ENCODE measurements at places on chromosomes 2 and 18.

- DNase-seq: no peak
These were observed 81.6 kb upstream of the STPG4 start for GRCh38 chr2:47236503-47237215.

GRCh38 chr2:176599796-176600485 lies 330.7 kb downstream of the MTX2 start:
- DNase-seq: no peak

DNA sequence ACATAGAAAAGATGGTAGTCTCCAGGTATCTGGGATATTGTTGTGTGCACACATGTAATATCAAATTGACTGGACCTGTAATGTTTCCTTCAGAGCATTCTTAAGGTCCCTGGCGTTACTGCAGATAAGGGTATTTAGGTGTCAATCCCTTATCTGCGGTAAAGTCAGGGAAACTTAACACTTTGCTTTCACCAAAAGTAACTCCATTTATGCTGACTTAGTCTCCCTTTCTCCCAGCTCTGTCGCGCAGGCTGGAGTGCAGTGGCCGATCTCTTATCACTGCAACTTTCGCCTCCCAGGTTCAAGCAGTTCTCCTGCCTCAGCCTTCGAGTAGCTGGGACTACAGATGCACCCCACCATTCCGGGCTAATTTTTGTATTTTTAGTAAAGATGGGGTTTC lies 1.8 kb downstream of the CNNM3 start:
- no peak for DNase-seq

GRCh38 chr2:70822843-70823242 lies 2.4 kb upstream of the CLEC4F start:
- DNase-seq: no peak

- no peak for DNase-seq
These were observed 95.4 kb upstream of the OTOS start for GRCh38 chr2:240235811-240236210.

DNA sequence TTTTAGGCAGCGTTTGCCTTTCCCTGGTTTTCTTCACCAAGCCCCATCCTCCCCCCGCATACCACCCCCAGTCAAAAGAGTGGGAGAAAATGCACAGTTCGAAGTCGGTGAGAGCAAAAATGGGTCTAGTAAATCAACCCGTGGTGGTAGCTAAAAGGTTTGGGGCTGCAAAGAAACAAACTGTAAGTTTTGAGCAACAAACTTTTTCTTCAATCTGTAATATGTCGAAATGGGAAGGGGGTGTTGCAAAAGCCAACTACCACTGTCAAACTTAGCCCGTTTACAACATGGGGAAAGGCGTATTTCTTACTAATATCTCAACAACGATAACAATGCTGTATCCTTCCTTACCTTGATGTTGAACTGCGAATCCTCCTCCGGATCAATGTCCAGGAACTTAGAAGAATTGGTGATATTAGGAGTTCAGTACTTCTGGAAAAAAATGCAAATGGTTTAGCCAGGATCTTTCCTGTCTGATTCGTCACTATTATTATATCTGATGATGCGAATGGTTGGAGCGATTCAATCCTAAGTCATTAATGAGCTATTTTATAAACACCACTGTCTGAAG lies 2.4 kb upstream of the SATB2 start:
- DNase-seq: no peak

GRCh38 chr2:189836644-189837043 lies 52.4 kb downstream of the PMS1 start:
- DNase-seq: peak; percentile 45

GRCh38 chr2:6031200-6031867 lies 339.1 kb downstream of the SOX11 start:
- no peak for DNase-seq
